Activated T-cell treated with anti-CD3 and anti-CD28 coated beads, Interleukin-2, amount 50 U/mL, for 72 hours (primary cell): ENCODE measurements at places on chromosomes 12 and 14.

DNA sequence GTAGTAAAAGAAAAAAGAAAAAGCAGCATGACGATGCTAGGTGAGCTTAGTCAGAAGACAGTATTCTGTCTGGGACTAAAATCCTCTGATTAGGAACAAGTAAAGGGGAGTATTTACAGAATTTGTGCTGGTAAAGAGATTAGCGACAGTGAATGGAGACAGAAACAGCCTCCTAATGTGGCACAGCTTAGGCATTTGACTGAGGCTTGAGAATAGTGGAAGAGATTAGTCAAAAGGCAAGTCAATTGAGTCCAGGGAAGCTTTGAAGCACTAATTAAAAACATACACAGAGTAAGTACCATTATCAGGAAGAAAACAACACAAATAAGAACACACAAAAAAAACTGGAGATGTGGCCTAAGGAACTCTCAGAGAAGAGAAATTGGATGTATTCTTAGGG is 131.9 kb upstream of the CLEC14A start:
- DNase-seq, result no peak

- DNase-seq, result no peak
These were observed 33.5 kb downstream of the UNC79 start for GRCh38 chr14:93464271-93464670.

DNA sequence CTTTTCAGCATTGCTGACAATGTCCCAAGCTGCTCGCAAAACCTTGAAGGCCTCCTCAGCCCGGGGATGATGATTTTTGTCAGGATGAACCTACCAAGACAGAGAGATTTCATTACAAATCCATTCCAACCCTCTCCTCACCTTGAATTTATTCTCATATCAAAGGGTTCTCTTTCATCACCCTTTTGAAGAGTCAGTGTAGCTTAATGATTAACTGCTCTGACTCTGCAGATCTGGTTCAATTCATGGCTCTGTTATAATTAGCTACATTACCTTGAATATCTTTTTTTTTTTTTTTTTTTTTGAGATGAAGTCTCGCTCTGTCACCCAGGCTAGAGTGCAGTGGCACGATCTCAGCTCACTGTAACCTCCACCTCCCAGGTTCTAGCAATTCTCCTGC is 5.6 kb downstream of the ORMDL2 start:
- no peak for DNase-seq

GRCh38 chr14:102325791-102326345 is 6.3 kb downstream of the ZNF839 start:
- DNase-seq, result no peak
